Left renal pelvis (tissue), 4 donors: ENCODE measurements at places on chromosomes 6 and 20.

- DNase-seq, result no peak
Measured at GRCh38 chr6:145736661-145737144, 1.4 kb upstream of the EPM2A start.

DNA sequence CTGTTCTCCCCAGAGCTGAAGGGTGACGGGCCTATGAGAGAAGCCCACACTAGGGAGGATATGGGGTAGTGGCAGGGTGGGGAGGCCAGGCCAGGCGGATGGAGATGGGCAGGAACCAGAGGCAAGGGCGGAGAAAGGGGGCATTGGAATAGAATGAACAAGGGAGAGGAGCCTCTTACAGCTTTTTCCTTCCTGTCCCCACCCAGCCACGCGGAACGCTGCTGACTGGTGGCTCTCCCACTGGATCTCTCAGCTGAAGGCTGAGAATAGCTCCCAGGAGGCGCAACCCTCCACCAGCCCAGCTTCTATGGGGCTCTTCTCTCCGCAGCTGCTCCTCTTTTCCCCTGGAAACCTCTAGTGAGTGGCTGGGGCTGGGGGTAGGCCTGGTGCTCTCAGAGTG lies 10.8 kb downstream of the DLK2 start:
- no peak for DNase-seq

- DNase-seq, result no peak
Measured at GRCh38 chr6:169130113-169130512, 123.5 kb downstream of the THBS2 start.

- DNase-seq, result no peak
Measured at GRCh38 chr6:134724771-134725340, 225.0 kb downstream of the ALDH8A1 start.

GRCh38 chr6:158643836-158644230 lies 710 bp downstream of the DYNLT1 start:
- no peak for DNase-seq

DNA sequence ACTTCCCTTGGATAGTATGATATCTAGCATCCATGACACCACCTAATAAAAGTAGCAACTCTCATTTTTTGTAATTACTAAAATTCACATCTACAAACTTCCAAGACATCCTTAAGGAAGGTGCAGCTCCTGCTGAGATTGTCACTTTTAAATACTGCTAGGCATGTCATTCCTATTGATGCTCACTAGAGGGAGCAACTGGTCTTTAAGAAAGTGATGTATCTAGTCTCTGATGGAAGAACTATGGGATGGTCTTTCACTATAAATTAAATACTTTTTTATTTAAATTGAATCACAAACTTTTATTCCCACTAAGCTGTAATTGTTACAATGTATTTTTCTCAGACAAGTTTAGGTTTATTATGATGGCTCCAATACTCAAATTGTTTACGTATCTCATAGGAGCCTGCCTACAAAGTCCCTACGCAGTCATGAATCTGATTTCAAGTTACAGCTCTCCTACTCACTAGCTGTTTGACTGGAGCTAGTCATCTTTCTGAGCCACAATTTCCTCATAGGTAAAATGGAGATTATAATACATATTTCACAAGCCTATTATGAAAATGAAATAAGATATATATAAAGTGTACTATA lies 8.1 kb upstream of the TSPYL1 start:
- no peak for DNase-seq

DNA sequence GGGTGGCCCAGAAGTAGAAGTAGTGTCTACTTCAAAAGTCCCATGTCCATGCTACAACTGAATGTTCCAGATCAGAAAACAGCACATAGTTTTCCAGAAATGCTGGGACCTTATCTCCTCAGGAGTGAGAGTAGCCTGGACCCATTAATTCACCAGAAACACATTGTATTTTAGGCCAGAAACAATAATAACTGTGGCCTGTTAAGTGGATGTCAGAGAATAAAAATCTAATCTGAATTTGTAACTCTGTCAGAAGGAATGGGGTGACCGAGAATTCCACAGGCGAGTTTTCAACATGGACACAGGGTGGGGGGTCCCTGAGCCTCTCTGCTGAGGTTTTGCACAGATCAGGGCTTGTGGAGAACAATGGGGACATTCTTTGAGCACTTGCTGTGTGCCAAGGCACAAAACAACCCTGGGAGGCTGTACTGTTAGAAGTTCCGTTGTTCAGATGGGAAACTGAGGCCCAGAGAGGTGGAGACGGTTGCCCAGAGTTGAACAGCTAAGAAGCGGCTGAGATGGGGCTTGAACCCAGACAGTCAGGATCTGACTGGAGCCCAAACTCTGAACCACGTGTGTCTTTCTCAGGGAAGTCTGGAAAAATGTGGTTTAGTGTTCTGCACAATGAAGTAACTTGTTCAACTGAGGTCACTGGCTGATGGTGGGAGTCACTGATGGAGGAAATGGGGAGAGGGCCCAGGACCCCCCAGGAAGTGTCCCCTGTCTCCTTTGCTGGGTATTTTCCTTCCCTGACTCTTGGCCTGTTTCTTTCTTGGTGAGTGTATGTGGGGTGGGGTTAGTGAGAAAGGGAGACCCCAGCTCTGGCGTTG lies 44.2 kb downstream of the SNAI1 start:
- no peak for DNase-seq

- DNase-seq, result peak; percentile 62
Measured at GRCh38 chr6:150599199-150600009, at the start of gene PLEKHG1. PLEKHG1 (plus strand) TSS chr6:150599885; CDS start chr6:150733682, 133,797 bp downstream.

DNA sequence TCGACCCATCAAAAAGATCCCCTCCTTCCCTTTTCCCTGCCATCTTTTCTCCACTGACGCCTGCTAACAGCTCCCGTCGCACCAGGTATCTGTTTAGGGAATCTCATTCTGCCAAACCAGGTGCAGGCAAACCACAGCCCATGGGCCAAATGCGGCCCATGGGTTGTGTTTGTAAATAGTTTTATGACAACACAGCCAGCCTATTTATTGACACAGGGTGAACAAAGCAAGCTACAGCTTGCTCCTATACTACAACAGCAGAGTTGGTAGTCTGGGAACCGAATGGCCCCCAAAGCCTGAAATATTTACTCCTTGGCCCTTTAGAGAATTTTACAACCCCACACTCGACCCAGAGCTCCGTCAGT lies 16.4 kb downstream of the NFATC2 start:
- DNase-seq, result no peak

- no peak for DNase-seq
Measured at GRCh38 chr6:40183902-40184301, 249.6 kb upstream of the MOCS1 start.

DNA sequence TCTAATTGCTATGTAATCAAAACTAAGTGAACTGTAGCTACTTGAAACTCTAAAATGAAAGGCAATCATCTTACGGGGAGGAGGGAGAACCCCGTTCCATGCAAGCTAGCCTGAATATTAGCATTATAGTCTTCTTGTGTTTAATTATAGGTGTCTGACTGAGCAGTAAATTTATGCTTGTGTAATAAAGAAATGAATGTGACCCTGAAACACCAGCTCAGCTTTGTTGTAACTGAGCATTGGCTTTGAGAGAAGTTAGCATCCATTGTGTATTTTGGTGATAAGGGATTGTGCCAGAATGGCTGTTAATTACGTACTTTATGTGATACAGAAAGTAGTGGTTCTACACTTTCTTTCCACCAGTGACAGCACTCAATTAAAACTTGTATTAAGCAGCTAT lies 86.9 kb downstream of the QKI start:
- no peak for DNase-seq

DNA sequence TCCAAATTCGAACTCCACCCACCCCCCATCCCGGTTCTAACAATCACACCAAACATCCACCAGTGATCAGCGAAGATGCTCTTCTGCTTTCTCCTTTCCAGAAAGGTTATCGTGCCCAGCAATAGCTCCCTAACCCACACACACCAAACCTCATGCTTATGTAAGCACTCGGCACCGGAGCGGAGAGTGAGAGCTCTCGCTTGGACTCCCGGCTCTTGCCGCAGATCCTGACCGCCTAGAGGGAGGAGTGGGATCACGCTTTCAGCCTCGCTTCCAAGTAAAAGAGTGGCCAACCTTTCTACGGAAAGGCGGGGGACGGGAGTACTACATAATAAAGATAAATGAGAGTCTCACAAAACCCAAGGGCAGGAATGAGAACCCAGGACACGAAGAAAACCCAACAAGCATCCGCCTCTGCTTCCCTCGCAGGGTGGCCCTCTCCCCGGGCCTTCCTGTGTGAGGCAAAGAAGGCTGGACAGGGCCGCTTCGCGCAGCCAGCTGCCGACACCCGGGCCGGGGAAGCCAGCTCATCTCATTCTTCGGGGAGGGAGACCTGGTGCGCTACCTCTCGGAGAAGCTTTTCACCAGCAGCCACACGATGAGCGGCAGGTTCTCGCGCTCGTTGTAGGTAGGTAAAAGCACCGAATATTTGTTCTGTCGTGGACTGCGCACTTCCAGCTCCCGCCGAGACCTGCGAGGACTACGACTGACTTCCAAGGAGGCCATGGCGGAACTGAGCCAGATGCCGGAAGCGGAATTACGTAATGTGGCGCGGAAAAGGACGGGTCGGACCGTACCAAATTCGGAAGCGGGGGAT lies at the start of gene DPM1:
TSS of gene DPM1 (minus strand) at position 735 of the 817 bp plus-strand sequence. CDS start at position 726, 9 bp downstream.
- peak; percentile 87 for DNase-seq

DNA sequence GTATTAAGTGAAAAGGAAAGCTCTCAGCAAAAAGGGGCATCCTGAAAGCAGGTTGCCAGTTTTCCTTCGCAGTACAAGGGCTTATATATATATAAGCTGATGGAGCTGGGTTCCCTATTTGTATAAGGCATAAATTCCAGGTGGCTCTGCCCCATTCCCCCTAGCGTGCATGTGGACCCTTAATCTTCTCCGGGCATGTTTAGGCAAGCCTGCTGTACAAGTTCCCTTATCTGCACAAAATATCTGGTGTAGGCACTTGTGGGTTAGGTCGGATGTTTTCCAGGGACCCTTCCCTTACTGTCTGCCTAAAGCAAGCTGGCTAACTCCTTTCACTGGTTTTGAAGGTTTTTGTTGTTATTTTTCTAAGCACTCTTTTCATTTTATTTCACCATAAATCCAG lies 140.7 kb downstream of the FUT9 start:
- DNase-seq, result no peak

- no peak for DNase-seq
Measured at GRCh38 chr20:59623583-59623982, 19.2 kb downstream of the PHACTR3 start.

GRCh38 chr6:51531623-51532022 lies 555.8 kb downstream of the PKHD1 start:
- no peak for DNase-seq

GRCh38 chr6:138869398-138869797 lies 73.5 kb downstream of the ECT2L start:
- no peak for DNase-seq

DNA sequence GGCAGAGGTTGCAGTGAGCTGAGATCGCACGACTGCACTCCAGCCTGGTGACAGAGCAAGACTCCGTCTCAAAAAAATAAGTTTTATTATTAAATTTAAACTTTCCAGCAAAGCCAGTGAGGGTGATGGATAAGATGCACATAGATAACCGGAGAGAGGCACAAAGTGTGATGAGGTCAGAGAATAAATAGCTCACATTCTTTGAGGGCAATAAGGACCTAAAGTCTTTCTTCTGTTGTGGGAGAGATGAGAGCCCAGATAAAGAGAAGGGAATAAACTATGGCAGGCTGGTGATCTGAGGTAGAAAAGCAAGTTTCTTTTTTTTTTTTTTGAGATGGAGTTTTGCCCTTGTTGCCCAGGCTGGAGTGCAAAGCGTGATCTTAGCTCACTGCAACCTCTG lies 20.6 kb upstream of the EZR start:
- no peak for DNase-seq

DNA sequence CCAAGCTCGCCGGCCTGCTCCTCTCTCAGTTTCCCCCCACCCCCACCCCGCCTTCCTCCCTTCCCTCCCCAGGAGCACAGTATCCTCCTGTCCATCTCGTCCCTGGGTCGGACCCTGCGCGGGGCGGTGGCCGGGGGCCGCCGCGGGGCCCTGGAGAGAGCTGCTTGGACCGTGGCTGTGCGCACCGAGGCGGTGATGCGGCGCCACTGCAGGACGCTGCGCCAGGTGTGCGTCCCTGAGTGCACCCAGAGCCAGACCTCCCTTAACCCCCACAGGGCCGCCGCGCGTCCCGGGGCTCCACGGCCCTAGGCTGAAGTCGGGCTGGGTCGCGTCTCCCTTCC lies 2.2 kb downstream of the C20orf204 start:
- DNase-seq, result no peak

DNA sequence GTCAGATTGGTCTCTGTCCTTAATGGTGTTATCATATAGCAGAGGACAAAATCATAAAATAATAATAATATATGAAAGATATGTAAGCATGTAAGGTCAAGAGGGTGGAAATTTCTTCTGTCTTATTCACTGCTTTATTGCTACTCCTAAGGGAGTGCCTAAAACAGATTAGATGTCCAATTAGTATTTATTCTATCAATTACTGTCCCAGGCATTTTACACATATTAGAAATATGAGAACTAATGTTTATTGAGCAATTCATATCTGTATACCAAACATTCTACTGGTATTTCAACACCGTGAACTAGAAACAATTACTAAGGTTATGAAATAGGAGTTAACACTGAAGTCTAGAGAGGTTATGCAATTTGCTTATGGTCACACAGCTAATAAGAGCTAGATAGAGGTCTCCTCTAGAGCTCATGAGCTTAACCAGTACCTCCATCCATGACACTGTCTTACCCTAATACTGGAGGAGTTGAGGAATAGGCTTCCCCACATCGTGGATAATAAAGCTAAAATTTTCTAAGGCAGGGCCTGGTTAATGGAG lies 302.3 kb downstream of the PLCB1 start:
- DNase-seq, result no peak

- no peak for DNase-seq
Measured at GRCh38 chr6:152096863-152097496, 289.5 kb downstream of the ESR1 start.

DNA sequence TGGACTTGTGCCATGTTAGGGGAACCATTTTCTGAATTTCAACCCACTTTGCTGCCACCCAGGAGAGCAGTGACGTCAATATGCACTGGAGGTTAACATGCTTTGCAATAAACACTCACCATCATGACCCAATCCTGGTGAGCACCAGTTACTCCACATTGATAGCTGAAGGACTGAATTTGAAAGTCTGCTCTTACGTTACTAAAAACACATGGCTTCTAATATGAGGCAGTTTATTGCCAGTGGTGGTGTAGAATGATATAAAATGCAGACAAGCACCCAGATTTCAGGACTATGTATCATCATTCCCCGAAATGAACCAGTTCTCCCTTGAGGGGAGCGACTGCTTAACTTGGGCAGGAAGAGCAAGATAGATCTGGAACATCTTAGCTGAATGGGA lies 23.8 kb downstream of the RFPL4B start:
- DNase-seq, result no peak

- DNase-seq, result no peak
Measured at GRCh38 chr6:70183538-70183937, 119.3 kb downstream of the COL9A1 start.

DNA sequence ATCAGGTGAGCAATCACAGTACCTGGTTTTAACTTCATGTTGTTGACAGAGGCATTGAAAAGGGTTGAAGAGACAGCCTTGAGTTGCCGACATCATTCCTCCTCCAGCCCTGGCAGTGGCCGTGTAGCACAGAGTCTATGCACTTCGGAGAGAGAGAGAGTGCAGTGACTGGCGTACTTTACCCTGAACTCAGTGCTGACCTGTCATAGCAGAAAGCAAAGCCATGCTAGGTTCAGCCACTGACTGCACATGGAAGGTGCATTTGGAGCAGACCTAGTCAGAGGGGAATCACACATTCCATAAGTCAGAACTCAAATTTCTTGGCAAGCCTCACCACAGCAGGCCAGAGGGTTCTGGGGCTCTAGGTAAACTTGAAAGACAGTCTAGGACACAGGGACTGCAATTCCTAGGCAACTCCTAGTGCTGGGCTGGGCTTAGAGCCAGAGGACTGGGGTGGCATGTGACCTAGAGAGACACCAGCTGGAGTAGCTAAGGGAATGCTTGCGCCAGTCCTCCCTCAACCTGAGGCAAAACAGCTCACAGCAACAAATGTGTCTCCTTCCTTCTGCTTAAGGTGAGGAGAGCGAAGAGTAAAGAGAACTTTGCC lies 69.1 kb downstream of the ELOVL4 start:
- no peak for DNase-seq
